ENCODE measurements at places on chromosomes 5 and 9. TPM values are rescaled to one million over a fixed set of nuclear protein-coding genes. Genes with fewer than 3 reads are reported as not detected.
A peak's percentile ranks its signal among the peaks of the same experiment; 100 is the strongest.

DNA sequence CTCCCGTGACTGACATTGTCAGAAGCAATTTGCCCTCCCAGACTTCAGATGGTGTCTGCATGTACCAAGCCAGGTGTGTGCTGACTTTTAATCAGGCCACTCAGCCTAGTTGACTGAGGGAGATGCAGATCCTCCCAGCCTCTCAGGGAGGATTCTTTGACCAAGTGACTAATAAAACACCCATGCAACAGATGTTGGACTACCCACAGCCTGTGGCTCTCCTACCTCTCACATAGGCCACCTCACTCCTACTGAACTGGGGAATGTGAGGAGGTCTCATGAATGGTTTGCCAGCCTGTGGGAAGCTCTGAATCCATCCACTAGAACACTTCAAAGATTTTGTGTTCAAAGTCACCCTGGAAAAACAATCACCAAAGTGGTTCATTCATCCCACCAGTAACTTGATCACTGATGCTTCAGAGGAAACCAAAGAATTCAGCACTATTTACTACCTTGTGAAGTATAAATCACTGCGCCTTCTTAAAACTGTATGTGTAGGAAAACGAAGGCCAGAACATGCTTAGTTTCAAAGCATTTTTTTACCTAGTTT, 80.1 kb downstream of the ESM1 start:
- no peak for DNase-seq

The FGF1 gene
- polyA plus RNA-seq: not detected

The QRFP gene
- polyA plus RNA-seq: not detected

- DNase-seq: no peak
Observed at GRCh38 chr5:160479220-160479619, 57.6 kb downstream of the PTTG1 start.

DNA sequence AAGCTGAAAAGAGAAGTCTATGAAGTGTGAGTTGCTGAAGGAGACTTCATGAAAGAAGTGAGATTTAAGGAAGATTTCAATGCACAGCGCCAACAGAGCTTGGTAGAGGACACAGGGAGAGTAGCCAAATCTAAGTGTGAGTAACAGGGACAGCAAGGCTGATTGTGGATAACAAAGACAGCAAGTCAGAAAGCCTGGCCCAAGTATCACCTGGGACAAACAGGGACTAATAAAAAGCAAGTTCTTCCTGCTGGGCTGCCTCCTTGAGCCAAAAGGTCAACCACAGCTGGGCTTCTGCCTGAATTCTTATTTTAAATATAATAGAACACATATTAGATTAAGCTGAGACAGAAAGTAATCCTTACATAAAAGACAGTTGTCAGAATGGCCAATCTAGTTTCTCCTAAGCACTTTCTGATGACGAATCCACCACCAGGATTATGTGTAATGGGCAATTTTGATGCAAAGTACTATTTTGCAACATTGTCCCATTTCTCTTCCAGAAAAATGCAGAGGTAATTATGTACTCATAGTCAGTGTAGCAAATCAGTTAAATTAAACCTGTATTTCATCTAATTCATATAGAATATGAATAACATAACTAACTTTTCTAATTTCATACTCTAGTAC, 73.8 kb downstream of the MAPKAP1 start:
- DNase-seq: no peak

DNA sequence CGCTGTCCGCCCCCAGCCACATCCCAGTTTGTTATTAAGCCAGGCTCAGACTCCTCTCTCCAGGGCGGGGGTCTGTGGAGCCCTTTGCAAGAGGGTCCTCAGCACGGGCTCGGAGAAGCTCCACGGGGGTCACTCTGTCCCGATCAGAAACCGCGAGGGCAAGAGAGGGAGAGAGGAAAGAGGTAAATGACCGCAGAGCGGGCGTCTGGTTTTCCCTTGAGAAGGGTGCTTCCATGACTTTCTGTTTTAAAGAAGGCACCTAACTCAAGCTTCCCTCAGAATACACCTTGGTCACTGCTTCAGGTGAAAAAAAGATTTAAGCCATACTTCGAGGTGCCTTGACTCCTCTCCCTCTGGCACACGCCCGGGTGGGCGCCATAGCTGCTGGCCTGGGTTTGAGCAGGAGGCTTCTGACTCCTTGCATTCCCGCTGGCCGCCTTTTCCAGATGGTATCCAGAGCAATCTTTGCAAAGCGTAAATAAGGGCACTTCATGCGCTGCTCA, 5.8 kb upstream of the TERT start:
- no peak for DNase-seq

- DNase-seq: no peak
Observed at GRCh38 chr9:95793924-95794828, 81.3 kb upstream of the ERCC6L2 start.

The SPOCK1 gene
- polyA plus RNA-seq: 0.08 TPM

The FAM200C gene
- 3.2 TPM for polyA plus RNA-seq

GRCh38 chr9:134046894-134047681, 20.7 kb downstream of the BRD3 start:
- DNase-seq: no peak

The SLC45A2 gene
- 0.24 TPM for polyA plus RNA-seq

- DNase-seq: no peak
Observed at GRCh38 chr9:87603854-87604490, 106.3 kb downstream of the DAPK1 start.

The SELENOP gene
- polyA plus RNA-seq: 2,083 TPM

DNA sequence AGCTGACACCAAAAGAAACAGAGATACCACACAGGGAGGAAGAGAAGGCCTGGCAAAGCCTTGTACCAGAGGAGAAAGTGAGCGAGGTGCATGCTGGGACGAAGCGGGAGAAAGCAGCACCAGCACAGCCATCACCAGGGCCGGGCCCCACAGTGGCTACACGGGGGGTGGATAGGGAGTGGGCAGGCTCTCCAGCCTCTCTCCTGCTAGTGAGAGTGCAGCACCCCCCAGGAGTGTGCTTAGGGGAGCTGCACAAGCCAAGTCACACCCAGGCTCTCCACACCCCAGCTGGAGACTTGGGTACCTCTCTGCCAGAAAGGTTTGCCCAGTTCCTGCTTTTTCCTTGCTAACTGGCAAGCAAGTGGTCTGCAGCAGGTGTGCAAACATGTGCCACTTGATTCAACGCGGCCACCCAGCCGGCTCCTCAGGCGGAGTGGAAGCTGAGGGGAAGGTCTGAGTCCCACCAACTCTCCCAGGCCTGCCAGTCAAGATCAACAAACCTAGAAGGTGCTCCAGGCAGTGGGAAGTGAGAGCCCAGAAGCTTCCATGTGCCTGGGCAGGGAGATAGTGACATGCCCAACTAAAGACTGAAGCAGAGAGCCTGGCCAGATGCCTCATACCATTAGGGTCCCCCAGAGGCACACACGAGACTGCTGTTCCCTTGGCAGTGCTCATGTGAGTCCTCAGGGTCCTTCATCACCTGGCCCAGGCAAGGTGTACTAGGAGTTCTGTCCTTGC, 39.9 kb downstream of the BICD2 start:
- no peak for DNase-seq

GRCh38 chr9:6068983-6069382, 53.6 kb upstream of the RANBP6 start:
- DNase-seq: no peak

The MSX2 gene
- not detected for polyA plus RNA-seq

The FOXD4L5 gene
- 0.10 TPM for polyA plus RNA-seq

GRCh38 chr9:26066237-26066636, 388.0 kb upstream of the TUSC1 start:
- DNase-seq: no peak

The CNTNAP3 gene
- 4.5 TPM for polyA plus RNA-seq

DNA sequence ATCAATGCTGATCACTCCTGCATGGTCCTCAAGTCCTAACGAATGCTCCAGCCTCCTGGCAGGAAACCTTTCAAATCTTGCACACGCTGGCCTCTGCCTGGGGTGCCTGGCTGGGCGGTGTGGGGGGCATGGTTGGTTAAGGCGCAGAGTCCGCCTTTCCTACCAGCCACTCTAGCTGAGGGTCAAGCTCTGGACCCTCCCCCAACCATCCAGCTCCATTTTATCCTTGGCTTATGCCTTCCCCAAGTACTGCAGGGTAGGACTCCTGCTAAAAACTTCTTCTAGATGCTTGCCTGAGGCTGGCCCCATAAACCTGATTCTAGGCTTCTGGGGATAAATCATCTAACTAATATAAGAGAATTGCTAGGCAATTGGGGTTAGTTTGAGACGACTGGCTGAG, 808 bp upstream of the MVB12B start:
- DNase-seq: no peak

The SPINK13 gene
- polyA plus RNA-seq: not detected

The PCDHGB3 gene
- polyA plus RNA-seq: 0.67 TPM

- no peak for DNase-seq
Observed at GRCh38 chr9:110517483-110517882, 62.1 kb downstream of the SVEP1 start.

GRCh38 chr5:76805821-76806505, 12.9 kb upstream of the F2RL1 start:
- peak; percentile 87 for DNase-seq

GRCh38 chr5:90263102-90263820, 146.3 kb downstream of the CETN3 start:
- DNase-seq: no peak

DNA sequence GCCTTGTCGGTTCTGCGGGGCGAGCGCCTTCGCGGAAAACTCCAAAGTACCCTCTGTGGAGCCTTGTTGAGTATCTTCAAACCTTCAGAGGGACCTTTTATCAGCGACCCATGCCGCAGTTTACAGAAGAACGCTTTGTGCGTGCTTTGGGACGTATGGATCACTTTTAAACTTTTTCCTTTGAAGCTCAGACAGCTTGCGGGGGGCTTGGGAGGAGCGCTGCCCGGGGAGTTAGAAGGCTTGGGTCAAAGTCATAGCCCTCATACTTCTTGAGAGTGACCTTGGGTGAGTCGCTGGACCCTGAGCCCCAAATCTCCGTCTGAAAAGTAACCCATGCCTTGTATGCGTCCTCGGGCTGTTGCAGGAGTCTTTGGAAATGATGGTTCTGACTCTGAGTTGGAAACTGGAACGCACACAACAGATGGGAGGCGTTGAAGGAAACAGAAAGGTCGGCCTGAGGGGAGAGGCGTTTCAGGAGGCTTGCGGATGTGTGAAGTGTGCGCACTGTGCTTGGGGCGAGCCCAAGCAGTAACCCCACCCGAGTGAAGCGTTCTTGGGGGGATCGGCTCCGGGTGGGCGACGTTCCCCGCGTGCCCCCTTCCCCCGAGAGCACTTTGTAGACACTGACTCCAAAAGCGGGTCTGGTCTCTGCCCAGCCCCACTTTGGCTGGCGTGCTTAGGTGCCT, 661 bp upstream of the SLC25A51 start:
- DNase-seq: no peak

DNA sequence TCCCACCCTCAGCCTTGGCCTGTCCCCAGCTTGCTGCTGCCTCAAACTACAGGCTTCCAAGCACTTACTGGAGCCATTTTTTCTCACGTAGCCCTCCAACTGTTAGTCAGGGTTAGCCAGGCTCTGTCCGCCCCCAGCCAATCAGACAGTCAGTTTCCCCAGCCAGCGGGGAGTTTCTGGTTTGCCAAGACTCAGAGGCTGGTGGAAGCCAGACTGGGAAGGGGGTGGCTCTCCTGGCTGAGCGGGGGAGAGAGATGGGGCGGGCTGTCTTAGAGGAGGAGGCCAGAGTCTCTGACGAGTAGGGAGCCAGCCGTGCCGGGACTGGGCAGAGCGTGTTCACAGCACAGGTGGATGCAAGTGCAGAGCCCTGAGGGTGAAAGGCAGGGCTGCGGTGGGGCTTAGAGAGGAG, 15.3 kb downstream of the PROP1 start:
- DNase-seq: no peak

The ECM2 gene
- 0.37 TPM for polyA plus RNA-seq

DNA sequence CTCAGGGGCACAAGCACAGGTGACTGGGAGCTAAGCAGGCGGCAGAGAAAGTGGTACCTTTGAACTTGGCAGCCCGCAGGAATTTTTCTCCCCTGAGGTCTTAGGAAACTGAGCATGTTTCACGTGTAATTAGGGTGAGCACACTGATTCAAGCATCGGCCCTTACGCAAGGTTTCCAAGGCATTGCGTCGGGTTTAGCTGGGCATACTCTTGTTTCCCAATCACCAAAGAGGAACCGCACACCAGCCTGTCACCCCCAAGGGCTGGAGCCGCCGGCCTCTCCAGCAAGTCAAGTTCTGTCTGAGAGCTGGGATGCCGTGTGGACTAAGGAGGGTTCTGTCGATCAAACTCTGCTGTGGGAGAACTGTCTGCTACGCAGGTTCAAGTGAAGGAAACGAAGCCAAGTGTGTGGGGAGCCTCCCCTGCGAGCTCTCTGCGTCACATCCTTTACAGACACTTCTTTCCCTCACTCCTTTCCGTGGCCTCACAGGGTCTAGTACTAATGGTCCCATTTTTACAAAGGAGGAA, 53.0 kb downstream of the ERGIC1 start:
- DNase-seq: peak; percentile 85

- no peak for DNase-seq
Observed at GRCh38 chr5:133691448-133691847, 79.1 kb upstream of the FSTL4 start.

- peak; percentile 44 for DNase-seq
Observed at GRCh38 chr5:154197801-154198491, 7.4 kb downstream of the GALNT10 start.

- peak; percentile 6 for DNase-seq
Observed at GRCh38 chr9:89919171-89919681, 314.4 kb downstream of the GADD45G start.

DNA sequence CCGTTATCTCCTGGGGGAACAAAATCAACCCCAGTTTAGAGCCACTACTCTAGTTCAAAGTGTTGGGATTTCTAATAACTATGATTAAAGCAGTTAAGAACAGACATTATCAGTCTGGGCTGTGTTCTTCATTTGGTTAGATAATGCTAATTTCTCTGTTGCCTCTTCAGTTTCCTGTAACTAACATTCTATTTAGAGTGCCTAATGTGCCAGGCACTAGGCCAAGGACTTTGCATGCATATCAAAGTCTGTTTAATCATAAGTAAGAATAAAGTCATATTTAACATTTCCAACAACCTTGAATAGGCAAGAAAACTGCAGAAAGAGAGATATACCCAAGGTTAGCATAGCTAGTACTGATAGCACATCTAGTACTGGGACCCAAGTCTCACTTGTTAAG, 68.4 kb downstream of the TNPO1 start:
- DNase-seq: no peak

DNA sequence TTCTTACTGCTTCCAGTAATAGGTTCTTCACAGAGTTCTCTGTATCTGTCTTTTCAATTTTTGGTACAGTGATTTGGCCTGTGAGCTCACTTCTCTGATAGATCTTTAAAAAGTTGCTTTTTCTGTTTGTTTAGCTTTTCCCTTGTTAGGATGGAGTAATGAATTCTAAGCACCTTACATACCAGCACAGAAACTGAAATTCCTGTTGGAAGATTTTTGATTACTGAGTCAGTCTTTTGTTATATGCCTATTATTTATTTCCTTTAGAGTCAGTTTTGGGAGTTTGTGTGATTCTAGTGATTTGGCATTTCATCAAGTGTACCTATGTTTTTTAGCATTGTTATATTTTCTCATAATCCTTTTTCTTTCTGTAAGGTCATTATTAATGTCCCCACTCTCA, 37.6 kb upstream of the IPPK start:
- DNase-seq: no peak

GRCh38 chr5:143200781-143201398, 202.6 kb downstream of the NR3C1 start:
- DNase-seq: no peak

GRCh38 chr9:133261103-133261752, 13.8 kb downstream of the ABO start:
- DNase-seq: no peak

The ANKRD20A1 gene
- polyA plus RNA-seq: not detected

GRCh38 chr9:79255651-79256260, 316.0 kb upstream of the TLE4 start:
- no peak for DNase-seq

- DNase-seq: no peak
Observed at GRCh38 chr9:120926397-120926928, at the start of gene TRAF1. TSS of gene TRAF1 (minus strand) at chr9:120926796. CDS start at chr9:120926075, 721 bp downstream.

The PTGES2 gene
- polyA plus RNA-seq: 63.7 TPM

GRCh38 chr5:59652449-59652848, 241.1 kb downstream of the PDE4D start:
- no peak for DNase-seq
